ENCODE measurements at places on chromosomes 7 and 10.

DNA sequence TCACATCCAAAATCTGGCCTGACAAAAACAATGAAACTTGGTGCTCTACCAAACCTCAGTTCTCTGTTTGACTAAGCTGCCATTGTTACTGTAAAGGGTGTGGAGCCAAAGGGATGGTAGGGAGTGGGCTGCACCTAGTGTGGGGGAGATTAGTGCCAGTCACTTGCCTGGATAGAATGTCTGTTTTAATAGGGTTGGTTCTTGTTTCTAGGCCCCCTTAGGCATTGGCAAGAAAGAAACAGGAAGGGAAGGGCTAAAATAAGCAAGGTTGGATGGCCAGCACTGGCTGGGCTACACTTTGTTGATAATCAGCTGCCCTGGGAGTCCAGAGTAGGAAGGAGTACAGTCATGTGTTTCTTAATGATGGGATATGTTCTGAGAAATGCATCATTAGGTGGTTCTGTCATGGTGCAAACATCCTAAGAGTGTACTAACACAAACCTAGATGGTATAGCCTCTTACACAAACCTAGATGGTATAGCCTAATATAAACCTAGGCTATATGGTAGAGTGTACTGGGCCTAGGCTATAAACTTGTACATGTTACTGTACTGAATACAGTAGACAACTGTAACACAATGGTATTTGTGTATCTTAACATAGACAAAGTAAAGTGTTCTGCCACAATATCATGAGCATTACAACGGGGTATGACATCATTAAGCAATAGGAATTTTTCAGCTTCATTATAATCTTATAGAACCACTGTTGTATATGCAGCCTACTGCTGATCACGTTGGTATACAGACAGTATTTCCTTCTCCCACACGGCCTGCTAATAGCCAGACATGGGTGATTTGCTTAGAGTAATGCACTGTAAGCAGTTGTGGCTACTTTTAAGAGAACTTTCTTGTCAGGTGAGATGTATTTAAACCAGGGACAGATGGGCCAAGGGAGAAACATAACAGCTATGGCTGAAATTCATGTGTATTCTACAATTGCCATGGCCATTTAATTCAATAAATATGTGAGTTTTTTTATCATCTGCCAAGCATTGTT lies 15.4 kb downstream of the BBIP1 start:
- DNase-seq = no peak

GRCh38 chr7:158164101-158165095 lies 423.2 kb downstream of the PTPRN2 start:
- DNase-seq = no peak

GRCh38 chr10:22369434-22370072 lies 24.3 kb downstream of the SPAG6 start:
- no peak for DNase-seq

GRCh38 chr7:123961771-123962170 lies 36.7 kb downstream of the SPAM1 start:
- DNase-seq = no peak

DNA sequence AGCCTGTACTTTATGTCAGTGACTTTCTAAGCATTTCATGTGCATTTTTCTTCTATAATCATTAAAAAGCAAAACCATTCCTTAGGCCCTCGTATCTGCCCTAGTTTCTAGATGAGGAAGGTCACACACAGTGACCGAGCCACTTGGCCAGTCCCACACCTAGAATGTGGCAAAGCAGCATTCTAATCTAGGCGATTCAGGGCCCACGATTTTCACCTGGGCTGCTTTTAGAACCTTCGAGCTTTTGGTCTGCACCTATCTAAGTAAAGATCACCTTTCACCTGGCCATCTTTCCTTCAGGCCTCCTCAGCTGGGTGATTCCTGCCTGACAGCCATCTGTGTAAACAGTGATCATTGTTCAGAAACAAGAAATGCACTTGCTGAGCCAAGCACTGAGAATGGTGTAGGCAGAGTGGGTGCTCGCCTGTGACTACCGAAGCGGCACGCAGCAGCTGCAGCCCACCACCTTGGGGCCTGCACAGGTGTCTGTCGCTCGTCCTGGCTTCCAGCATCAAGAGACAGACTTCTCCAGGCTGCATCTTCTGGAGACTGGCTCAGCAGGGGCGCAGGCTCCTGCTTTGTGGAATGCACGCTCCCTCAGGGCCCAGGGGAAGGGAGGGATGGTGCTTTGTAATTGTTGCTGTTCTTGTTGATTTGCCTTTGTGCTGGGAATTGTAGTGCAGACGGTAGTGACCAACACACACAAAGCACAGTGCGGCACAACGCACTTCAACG lies 149.0 kb upstream of the INSYN2A start:
- no peak for DNase-seq

DNA sequence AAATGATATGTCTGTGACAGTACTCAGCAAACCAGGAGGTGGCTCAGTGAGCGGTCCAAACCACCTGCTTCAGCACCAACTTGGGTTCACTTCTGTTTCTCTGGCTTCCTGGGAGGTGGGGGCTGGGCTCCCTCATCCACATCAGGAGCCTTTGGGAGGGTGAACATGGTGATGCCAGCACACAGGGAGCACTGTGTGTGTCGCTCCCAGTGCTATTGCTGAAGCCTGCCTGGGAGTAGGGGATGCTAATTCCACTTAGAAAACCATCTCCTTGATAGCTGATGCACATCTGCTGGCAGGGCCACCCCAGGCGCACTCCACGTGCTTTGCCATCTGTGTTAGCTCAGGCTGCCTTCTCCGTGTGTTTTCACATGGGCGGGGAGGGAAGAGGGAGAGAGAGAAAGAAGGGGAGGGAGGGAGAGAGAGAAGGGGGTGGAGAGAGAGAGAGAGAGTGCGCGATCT lies 58.0 kb downstream of the RAMP3 start:
- no peak for DNase-seq

GRCh38 chr7:67875558-67875957 lies 878.9 kb downstream of the TYW1 start:
- DNase-seq = no peak

- DNase-seq = no peak
These were observed 64.0 kb downstream of the MTPAP start for GRCh38 chr10:30284865-30285594.

DNA sequence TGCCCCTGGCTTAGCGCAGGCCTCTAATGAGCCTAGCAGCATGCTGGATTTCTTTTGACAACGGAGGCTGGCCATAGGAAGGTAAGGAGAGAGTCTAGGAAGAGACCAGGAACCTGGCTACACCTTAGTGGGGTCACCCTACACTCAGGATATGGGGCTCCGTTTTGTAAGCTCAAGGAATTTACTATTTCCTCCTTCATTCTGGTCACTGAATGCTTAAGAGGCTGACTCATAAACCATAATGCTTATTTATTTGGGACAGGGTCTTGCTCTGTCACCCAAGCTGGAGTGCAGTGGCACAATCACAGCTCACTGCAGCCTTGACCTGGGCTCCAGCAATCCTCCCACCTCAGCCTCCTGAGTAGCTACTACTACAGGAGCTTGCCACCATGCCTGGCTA lies 38.4 kb downstream of the CARD11 start:
- no peak for DNase-seq

- DNase-seq = no peak
These were observed 785.9 kb downstream of the GATA3 start for GRCh38 chr10:8840356-8840755.

GRCh38 chr7:45015313-45015712 lies 15.3 kb downstream of the CCM2 start:
- no peak for DNase-seq

GRCh38 chr10:127450644-127451043 lies 98.5 kb upstream of the NPS start:
- DNase-seq = no peak

GRCh38 chr7:40582539-40582938 lies 447.7 kb downstream of the SUGCT start:
- no peak for DNase-seq

GRCh38 chr7:15747301-15747700 lies 60.8 kb upstream of the MEOX2 start:
- no peak for DNase-seq

DNA sequence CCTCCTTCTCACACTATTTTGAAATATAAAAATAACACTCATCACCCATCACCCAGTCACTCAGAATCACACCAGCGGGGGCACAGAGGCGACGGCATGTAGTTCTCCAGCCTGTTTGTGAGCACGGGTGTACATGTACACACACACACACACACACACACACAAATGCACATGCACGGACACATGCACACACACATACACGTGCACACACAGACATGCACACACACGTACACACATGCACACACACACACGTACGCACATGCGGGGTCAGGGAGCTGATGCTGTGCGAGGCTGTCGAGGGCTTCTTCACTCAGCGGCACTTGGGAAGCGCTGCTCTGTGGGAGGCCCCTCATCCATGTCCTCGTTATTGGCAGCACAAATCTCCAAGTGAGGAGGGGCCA lies 178.8 kb downstream of the ELFN1 start:
- DNase-seq = no peak
